ENCODE measurements at places on chromosomes 13 and 19.

DNA sequence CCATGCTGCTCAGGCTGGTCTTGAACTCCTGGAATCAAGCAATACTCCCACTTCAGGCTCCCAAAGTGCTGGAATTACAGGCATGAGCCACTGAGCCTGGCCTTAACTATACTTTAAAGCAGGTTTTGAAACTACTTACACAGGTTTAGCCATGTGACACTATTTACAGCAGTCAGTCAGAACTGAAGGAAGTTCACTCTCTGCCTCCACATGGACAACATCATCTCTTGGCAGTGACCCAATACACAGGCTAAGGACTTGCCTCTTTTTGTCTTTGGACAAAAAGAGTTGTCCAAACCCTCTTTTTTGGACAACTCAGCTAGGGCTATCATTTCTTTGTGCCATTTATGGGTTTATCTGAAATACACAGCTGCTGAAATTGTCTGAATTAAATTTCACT is 89.0 kb upstream of the CLDN10 start:
- no peak for DNase-seq

- DNase-seq = no peak
Observed at GRCh38 chr13:29817604-29818378, 32.6 kb downstream of the UBL3 start.

- DNase-seq = no peak
Observed at GRCh38 chr19:2176337-2176994, 12.7 kb downstream of the DOT1L start.

DNA sequence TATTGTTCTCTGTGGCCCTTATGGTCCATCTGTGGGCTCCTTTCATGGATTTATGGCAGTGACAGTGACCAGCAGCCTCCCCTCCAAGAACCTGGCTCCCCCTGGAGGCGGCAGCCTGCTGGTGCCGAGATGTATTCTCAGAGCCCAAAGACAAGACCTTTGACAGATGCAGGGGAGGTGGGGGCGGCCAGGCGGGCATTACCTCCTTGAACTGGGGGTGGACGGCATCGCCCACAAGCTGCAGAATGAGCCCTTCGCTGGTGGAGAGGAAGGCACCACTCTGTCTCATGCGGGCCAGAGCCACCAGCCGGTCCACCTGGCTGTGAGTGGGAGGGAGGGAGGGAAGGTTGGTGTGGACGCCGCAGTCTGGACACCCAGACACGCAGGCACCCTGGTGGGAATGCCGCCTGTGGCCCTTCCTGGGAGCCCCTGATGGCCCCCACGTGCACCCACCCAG is 6.6 kb downstream of the ISOC2 start:
- no peak for DNase-seq

DNA sequence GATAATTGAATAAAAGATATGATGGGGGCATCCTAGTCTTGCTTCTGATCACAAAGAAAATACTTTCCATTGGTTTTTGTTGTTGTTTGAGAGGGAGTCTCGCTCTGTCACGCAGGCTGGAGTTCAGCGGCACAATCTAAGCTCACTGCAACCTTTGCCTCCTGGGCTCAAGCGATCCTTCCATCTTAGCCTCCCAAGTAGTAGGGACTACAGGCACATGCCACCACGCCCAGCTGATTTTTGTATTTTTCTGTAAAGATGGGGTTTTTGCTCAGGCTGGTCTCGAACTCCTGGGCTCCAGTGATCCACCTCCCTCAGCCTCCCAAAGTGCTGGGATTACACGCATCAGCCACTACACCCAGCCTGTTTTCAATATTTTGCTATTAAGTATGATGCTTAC is 17.1 kb upstream of the PSMC4 start:
- no peak for DNase-seq

- DNase-seq = no peak
Observed at GRCh38 chr13:94974015-94974951, 261.9 kb upstream of the SOX21 start.

- DNase-seq = no peak
Observed at GRCh38 chr13:30224732-30225131, 82.6 kb downstream of the KATNAL1 start.

- DNase-seq = no peak
Observed at GRCh38 chr13:87398047-87398446, 273.1 kb upstream of the SLITRK5 start.
